ENCODE measurements at places on chromosomes 3 and 15.

DNA sequence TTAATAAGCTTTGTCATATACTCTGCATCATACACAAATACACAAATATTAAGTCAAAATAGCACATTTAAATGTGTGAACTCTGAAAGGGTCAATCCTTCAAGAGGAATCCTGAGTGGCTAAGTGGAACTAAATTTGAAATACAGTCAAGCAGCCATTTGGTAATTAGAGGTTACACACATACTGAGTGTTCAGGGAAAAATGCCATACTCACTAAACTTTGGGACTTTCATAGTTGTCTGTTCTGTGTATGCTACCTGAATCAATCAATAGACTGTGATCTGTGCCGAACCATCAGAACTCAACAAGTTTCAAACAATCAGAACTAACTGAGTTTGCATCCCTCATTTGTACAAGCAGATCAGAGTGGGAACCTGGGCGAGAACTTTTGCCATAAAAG, 15.3 kb downstream of the ANKRD28 start:
- peak; percentile 17 for DNase-seq

DNA sequence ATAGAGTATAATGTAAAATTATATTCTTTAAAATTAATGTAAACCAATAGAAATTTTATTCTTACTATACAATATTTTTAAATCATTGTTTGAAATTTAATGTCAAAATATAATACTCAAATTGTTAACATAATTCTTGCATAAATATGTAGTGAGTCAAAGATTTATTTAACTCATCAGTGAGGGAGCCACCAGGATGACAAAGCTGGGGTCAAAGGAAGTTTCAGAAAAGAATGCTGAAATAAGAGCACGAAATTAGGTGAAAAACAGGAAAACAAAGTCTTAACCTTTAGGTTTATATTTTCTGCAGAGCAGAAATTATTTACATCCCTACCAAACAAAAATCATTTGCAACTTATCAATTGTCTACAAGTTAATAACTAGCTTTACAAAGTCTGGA, 74.1 kb downstream of the DIPK2A start:
- DNase-seq = no peak

DNA sequence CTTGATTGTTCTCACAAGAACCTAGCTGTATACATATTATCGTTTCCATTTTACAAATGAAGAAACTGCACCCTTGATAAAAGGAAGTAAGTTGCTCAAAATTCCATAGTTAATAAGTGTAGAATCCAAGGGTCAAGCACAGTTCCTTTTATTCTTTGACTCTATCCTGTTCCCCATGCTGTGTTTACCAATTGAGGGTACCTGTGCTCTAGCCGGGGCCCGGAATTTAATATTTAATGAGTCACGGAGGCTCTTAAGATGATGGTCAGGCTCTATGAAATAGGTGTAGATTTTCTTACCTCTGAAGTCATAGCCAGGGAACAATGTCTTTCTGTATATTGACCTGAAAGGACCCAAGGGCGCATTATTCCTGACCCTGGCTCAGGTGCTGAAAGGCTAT, 65.2 kb downstream of the LPP start:
- no peak for DNase-seq

GRCh38 chr15:66251790-66252684, 1.5 kb downstream of the MEGF11 start:
- peak; percentile 54 for DNase-seq

DNA sequence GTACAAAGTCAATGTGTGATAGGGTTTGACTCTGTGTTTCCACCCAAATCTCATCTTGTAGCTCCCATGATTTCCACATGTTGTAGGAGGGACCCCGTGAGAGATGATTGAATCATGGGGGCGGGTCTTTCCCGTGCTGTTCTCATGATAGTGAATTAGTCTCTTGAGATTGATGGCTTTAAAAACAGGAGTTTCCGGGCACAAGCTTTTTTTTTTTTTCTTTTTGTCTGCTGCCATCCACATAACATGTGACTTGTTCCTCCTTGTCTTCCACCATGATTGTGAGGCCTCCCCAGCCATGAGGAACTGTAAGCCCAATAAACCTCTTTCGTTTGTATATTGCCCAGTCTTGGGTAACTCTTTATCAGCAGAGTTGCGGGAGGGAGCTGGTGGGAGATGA, 259.6 kb downstream of the TUSC7 start:
- DNase-seq = no peak
